ENCODE measurements at places on chromosomes 2 and 18.
A peak's percentile ranks its signal among the peaks of the same experiment; 100 is the strongest.

- DNase-seq = no peak
Observed at GRCh38 chr2:224657349-224657748, 58.8 kb downstream of the CCDC195 start.

DNA sequence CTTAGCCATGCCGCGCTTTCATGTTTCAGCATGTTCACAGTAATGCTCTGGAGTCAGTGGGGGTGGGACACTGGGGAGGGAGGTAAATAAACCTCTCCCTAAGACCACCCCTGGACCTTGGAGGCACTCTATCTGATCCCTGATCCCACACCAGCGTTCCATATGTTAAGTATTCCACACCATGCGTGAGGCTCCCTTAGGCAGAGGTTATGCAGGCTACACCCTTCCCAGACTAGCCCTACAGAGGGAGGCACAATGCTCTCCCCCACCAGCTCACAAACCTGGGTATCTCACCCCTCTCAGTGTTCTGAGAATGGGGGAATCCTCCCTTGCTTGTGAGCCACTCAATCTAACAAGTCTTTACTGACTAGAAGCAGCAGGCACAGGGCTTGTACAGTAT, 1610.4 kb upstream of the ZEB2 start:
- no peak for DNase-seq

- DNase-seq = no peak
Observed at GRCh38 chr2:163630836-163631235, 105.0 kb downstream of the FIGN start.

DNA sequence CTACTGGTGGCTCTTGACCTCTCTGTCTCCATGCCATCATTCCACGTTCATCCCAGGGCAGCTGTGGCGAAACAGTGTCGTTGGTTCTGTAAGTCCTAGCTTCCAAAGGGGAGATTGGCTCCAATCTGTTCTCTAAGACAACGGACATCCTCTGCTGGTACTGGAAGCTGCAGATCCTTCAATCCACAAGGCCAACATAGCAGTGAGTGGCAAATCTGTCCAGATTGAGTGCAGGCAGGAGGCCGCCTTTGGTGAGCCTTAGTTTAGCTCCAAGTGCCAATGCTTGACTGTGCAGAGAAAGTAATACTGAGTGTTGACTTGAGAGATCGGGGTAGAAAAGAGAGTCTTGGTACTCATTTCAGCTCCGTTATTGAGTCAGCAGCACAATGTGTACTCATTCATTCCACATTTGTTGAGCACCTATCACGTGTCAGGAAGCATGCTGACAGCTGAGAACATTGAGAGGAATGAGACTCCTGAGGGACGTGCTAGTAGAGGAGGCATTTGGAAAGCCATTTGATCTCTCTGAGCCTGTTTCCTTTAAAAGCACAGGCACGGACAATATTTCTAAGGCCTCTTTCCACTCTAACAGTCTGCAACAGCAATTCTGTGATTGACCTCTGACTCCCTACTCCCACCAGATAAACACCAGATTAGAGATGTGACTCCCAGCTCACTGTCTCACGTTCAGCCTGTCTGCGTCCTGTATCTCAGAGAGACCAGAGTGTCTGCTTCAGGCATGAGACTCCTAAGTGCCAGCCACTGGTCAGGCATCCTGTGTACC, 306.0 kb downstream of the CLIP4 start:
- no peak for DNase-seq

- DNase-seq = no peak
Observed at GRCh38 chr2:237431837-237432236, 17.9 kb upstream of the COL6A3 start.

DNA sequence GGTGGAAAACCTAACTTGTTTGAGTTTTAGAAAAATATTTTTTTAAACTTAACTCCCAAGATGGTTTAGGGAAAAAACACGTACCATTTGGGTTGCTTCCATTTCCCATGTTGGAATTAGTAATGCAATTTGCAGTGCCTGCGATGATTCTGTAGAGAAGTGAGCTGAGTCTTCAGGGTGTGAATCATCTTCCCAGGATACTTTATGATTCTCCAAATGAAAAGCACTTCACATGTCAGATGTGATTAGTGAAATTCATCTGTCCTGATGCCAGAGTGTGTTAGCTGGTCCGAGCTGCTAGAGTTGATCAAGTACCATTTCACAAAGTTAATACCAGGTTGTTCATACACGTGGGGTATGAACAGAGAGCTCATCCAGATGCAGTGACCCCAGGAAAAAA, 59.1 kb downstream of the ACOXL start:
- no peak for DNase-seq

DNA sequence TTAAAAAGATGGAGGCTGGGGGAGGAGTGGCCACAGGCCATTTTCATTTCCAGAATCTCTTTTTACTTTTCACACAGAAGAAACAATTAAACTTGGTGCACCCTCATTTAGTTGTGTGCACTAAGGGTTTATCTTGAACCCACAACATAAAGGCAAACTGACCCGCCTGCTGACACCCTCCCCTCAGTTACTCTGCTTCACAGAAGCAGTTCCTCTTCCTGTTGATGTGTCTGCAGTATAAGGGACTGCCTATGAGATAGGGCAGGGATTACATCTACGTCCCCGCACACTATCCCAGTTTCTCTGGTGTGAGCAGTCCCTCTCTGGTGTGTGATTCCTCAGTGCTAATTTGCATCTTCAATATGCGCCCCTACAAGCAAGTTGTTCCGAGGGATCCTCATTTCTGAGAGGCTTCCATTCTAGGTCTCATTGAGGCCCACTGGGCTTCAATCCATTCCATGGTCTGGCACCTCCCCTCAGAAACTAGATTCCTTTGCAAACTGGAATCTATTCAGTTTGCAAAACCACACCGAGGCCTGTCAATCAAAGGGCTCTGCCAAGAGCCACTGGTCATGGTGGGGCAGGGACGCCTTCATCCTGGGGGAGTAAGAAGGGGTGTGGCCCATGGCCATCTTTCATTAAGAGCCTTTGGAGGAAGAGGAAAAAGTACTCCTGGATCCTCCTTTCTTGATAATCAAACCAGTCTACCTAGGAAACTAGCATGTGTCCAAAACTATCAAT, 12.3 kb downstream of the CREG2 start:
- DNase-seq = no peak

GRCh38 chr18:22346953-22347605, 70.6 kb downstream of the CTAGE1 start:
- DNase-seq = no peak

DNA sequence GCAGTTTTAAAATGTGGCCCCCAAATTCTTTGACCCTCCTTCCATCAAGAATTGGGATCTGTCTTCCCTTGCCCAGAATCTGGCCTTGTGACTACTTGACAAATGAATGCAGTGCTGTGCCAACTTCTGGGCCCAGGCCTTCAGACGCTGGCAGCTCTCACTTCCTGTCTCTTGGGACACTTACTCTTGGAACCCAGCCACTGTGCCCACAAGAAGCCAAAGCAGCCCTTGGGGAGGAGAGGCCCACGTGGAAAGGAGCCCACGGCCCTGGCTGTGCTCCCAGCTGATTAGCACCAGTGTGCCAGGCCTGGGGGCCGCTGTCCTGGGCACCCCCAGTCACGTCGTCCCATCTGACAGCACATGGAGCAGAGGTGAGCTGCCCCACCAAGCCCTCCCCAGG, 56.6 kb downstream of the RPL37A start:
- peak; percentile 51 for DNase-seq

DNA sequence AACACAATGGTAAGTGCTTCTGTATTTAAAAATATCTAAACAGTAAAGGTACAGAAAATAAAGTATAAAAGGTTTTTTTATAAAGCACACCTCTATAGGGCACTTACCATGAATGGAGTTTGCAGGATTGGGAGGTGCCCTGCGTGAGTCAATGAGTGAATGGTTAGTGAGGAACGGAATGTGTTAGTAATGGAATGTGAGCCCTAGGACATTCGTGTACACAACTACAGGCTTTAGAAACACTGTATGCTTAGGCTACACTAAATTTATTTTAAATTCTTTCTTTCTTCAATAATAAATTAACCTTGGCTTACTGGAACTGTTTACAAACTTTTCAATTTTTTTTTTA, 337.9 kb upstream of the SLC39A10 start:
- no peak for DNase-seq

DNA sequence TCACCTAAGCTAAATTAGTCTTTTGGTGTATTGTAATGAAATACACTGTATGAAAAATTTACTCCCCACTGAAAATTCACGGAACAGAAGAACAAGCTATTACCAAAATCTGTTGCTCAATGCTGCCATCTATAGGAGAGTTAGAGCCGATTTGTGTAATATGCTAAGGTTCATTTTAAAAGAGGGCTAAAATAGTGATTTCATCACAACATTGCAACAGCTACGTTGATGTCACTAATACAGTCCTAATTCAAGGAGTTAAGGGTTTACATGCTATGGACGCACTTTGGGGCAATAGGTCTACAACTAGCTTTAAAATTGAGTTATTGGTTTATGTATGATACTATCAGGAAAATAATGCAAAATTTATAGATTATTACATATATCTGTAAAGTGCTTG, 3.0 kb upstream of the IRS1 start:
- peak; percentile 87 for DNase-seq

DNA sequence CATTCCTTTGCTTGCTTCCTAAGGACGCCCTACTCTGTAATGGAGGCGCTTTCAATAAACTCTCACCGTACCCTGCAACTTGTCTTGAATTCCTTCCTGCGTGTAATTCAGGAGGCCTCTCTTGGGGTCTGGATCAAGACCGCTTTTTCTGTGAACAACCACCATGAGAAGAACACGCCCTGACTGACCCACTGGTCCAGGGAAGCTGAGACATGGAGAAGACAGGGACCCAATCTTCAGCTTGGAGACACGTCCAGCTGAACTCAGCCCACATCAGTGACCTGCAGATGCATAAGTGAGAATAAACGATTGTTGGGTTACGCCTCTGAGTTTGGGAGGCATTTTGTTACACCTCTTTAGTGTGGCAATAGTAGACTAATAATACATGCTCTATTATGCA, 7.8 kb upstream of the NARS1 start:
- no peak for DNase-seq

GRCh38 chr2:157940024-157940423, 63.9 kb upstream of the ACVR1 start:
- DNase-seq = no peak

DNA sequence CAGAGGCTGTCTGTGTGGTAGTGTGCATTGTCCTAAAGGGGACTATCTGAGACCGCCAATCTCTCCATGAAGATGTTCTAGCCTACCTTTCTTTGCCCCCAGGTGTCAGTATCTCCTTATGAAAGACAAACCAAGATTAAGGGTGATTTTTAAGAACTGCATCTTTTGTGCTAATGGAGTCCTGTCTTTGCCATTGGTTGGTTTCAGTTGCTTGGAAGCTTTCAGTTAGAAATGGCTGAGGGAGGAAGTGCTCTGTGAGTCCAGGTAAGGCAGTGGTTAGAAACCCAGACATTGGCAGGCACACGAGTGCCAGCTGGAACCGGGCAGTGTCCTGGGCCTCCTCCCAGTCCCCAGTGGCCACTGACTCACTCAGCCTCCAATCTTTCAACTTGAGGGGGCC, 111.3 kb downstream of the DOCK10 start:
- DNase-seq = no peak

DNA sequence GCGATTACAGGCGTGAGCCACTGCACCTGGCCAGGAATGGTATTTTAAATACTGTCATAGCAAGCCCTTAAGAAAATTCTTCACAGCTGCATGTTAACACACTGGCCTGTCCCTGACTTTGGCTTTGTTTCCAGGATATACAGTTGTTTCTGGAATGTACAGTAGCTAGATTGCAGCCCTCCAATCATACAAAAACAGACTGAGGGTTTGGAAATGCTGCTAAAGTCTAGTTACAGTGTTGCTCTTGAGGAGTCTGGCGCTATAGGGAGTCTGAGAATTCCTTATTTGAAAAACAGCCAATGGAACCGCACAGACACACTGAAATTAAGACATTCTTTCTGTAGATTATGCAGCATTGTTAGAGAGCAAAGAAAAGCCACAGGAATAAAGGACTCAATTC, 37.7 kb downstream of the STON1 start:
- DNase-seq = no peak

DNA sequence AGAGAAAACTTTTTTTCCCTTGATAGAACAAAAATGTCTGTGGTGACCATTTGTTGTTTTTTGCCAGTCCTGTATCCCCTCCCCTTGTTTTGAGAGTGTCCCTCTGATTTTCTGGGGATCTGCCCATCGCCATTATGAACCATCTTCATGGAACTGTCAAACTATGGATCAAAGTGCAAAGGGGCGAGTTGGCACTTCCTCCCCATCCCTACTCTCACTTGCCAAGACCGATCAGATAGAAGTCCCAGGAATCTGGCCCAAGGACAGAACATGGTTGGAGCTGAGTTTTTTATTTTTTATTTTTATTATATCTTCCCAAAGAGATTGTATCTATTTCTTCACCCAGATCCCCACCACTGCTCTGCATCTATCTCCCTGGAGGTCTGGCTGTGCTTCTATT, 221.4 kb downstream of the IKZF2 start:
- no peak for DNase-seq

DNA sequence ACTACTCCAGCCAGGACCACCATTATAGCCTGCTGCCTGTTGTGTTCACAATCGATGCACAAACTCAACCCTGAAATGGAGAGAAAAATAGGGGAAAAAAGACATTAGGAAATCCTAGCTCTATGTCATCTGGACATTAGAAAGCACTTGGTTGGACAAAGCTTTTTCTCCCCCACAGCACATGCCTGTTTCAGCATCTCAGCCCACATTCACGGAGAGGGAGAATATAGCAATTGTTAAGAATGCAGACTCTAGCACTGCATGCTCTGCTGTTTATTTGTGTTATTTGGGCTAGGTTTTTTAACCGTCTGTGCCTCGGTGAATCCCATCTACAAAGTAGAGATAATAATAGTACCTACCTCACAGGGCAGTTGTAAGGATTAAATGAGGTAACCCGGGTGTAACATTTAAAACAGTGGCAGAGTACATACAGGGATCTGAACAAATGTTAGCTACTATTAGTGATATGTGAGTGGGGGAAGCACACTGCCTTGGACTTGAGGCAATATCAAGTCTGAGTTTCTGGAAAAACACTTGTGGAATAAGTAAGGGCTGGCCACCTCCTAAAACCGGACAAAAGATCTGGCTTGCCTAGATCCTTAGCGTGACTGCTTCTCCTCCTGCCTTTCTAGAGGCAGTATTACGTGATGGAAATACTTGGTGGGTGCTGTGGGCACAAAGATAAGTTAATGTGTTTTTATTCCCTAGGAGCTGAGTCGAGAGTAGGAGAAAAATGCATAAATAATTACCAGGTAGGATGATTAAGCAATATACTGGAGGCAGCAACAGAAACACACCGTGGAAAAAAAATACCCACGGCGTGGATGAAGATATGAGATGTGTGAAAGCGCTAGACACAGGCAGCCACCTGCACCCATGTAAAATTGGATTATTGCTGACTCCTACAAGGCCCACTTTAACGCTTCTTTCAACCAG, 1.0 kb upstream of the PPP1CB start:
- DNase-seq = peak; percentile 24

GRCh38 chr2:126990200-126990599, 91.5 kb downstream of the TEX51 start:
- DNase-seq = no peak
